ENCODE measurements at places on chromosomes 13 and 19.

GRCh38 chr19:18932216-18932841 is 8.7 kb downstream of the HOMER3 start:
- peak; percentile 76 for DNase-seq

- DNase-seq, result no peak
Observed at GRCh38 chr13:102697264-102697663, 2.4 kb upstream of the METTL21C start.

DNA sequence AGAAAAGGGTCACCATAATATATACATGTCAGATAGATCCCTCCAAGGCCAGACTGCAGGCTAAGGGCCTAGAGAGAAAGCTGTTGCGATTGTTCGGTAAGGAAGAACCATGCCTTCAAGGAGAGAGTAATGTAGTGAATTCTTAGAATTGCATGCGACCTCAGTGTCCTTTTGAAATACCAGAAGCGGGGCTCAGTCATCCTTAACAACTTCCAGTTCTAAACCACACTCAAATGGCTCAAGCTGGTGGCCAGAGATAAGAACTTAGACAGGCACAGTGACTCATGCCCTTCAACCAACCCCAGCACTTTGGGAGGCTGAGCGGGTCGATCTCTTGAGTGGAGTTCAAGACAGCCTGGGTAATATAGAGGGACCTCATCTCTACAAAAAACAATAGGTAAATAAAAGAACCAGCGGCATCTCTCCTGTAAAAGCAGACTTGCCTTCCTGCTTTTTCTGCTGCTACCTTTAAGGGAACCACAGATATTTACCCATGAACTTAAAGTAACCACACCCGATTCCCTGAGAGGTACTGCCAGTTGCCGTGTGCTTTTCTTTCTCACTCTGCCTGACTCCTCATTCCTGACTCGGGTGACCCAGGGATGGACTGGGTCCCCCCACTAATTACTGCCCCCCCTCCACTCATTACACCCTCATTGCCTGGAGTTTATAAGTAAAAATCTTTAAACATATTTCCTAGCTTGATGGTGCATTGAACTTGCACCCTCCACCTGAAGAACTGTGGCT is 15.4 kb upstream of the SIGLEC6 start:
- no peak for DNase-seq

DNA sequence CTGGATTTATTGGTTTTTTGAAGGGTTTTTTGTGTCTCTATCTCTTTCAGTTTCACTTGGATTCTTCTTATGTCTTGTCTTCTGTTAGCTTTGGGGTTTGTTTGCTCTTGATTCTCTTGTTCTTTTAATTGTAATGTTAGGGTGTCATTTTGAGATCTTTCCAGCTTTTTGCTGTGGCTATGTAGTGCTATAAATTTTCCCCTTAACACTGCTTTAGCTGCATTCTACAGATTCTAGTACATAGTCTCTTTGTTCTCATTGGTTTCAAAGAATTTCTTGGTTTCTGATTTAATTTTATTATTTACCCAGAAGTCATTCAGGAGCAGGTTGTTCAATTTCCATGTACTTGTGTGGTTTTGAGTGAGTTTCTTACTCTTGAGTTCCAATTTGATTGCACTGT is 24.6 kb downstream of the ZNF430 start:
- no peak for DNase-seq

GRCh38 chr19:55353356-55353802 is 1.1 kb downstream of the COX6B2 start:
- no peak for DNase-seq

DNA sequence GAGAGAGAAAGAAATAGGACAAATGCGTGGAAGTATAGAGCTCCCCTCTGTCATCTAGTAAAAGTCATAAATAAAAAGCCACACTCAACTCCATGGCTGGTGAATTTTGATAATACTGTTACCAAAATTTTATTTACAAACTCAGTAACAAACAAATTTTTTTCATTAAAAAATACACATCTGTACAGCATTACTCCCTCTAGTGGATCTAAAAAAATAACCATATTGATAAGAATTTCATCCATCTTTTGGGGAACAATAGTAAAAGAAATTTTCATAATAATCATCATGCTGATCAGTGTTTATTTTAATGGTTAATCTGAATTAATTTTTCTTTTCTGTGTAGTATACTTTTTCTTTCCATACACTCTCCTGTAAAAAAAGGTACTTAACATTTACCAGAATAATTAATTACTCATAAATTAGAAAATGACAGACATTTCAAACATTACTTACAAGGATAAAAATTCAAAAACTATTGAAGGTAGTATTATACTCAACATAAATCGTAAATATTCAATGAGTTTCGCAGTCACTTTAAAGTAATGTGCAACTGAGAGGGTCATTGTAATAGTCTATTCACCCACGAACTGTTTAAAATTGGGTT is 173.5 kb upstream of the LSM14A start:
- no peak for DNase-seq

- DNase-seq, result no peak
Observed at GRCh38 chr13:99416411-99417121, 84.7 kb upstream of the TM9SF2 start.

GRCh38 chr13:36453516-36453915 is 21.2 kb downstream of the CCNA1 start:
- no peak for DNase-seq

GRCh38 chr13:114145256-114145655 is 12.8 kb upstream of the RASA3 start:
- no peak for DNase-seq

DNA sequence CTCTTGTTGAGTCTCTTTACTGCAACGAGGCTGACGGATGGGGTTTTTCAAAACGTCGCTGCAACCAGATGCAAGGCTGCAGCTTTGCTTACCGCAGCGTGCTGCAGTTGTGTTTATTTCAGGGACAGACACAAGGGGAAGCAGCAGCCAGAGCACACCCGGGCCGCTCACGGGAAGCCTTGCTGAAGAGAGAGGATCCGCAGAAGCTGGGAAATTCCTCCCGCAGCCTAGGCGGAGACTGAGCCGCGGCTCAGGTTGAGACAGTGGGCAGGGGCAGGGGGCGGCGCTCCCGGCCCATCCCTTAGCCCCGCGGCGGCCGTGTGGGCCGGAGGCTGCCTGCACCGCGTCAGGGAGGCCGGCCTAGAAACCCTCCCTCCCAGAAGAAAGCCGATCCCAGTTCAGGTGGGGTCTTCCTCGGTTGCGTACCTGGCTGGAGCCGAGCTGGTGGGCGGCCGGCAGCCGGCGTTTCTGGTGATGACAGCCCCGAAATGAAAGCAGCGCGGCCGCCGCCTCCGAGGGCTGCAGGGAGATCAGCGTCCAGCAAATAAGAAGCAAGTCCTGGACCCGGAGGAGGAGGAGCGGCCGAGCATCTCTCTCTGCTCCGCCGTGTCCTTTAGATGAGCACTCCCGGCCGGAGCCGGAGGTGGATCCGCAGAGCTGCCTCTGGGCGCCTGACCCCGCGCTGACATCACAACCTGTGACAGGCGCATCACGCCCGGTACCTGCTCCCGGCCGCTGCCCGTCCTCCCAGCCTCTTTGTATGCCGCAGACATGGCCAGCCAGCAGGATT is at the start of gene FRY:
Gene FRY, plus strand, starts transcription at position 750 of the 790 bp plus-strand sequence. Its CDS starts 22 bp downstream, at position 772.
- peak; percentile 41 for DNase-seq

DNA sequence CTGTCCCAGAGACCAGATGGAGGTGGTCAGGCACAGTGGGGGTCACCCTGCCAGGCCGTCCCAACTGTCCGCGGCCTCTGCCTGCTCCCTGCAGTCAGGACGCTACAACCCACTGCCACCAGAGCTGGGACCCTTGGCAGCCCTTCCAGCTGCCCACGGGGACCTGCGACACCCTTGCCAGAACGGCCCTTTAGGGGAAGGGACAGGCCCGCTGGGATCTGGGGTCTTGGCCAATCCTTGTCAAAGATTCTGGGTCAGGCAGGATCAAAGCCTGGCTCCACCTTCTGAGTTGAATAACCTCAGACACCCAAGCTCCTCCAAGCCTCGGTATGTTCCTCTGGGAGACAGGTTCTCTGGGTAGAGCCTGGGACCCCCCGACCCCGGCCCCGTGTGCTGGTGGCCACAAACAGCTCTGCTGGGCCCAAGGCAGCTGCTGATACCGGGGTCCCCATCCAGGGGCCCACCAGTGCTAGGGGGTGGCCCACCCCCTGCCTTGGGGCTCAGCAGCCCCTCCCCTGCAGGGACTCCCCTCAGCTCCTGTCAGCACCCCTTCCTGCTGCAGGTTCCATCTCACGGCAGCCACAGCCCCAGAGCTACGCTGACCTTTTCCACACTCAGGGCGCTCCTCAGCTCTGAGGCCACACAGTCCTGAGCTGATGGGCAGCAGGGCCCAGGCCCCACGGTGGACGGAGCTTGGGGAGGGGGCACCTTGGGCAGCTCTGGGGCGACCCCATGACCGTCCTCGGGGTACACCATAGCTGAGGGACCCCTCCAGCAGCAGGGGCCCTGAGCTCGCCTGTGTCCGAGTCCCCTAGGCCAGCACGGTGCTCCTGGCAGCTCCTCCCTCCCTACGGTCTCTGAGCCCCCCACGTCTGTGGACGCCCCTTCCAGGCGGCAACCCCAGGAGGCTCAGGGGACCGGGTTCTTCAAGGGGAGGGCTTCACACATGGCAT is 18.4 kb downstream of the SBNO2 start:
- DNase-seq, result no peak

DNA sequence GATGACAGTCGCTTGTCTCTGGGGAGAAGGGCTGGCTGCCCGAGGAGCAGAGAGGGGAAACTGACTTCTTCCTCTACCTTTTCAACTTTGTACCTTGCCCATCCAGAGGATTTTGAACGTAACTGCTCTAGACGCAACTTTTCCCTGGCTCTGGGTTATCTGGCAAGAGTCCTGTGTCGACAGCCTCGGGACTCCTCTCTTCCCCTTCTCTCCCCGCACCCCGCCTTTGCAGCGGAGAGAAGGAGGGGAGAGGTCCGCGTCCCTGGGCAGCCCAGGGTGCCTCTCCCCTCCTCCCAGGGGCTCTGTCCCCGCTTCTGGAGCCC is 574 bp downstream of the SH3GL1 start:
- DNase-seq, result peak; percentile 77

DNA sequence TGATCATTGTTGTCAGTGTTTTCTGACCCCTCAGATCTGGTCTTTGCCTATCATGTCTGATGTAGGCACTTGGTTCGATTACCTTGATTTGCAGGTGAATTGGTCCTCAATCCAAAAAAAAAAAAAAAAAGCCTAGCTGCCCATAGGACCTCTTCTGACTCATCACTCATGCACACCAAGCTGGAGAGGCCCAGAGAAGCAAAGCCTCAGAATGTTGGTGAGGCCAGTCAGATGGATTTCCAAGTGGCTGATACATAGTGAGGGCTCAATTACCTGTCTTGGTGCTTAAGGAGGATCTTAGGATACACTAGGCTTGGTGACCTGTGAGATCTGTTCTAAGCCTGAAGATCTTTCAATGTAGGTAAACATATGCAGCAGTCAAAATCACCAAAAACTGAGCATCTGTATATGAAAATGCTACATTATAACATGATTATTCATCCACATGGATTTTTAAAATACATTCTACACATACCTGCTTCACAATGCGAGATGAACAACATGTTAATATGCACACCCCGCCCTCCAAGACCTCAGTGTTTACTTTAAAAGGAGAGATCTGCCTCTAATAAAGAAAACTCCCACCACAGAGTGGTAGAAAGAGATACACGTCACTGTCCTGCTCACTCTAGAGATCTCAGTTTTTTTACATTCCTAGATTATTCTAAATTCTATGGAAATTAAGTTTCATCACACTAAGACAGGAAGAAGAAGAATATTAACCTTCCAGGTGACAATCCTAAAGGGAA is 79.9 kb upstream of the RAP2A start:
- DNase-seq, result no peak

DNA sequence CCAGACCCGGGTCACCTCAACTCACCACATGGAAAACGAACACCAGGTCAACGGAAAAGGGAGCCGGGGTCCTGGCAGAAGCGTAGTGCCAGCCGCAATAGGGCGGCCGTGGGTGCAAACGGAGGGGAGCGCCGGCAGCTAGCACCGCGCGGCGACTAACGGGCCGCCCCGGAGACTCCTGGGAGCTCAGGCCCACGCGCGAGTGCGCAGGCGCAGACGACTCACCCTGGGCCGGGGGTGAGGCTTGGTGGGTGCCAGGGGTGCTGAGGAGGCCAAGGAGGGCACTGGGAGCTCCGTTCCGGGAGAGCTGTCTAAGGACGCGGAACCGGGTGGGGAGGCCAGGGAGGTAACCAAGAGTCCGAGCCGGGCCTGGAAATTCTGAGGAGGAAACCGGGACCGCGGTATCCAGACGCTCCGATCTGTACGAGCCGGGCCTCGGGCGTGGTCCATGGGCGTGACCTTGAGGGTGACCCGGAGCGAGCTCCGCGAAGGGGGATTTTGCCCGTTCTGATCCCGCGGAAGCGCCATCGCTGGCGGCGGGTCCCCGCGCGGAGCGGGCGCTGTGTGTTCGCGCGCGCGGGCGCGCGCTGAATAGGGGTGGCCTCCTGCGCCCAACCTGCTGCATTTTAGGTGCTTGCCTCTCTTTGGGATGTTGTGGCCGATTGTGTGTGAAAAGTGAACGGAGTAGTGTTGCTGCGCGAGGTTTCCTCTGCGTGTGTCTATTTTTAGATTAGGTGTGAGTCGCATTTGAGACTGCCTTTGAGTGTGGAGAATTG is at the start of gene ZNF382:
Gene ZNF382, plus strand, starts transcription at position 213 of the 776 bp plus-strand sequence. CDS start 4,602 bp downstream, outside the sequence.
- DNase-seq, result peak; percentile 70

All from small intestine (tissue), 16 donors.